ENCODE measurements at places on chromosomes 6 and 20.

- DNase-seq: no peak
Observed at GRCh38 chr6:52306972-52307870, 22.7 kb upstream of the MCM3 start.

- DNase-seq: no peak
Observed at GRCh38 chr6:24052590-24052961, 73.4 kb upstream of the NRSN1 start.

GRCh38 chr20:25726357-25726756, 29.7 kb upstream of the ZNF337 start:
- DNase-seq: no peak

GRCh38 chr6:138109042-138109997, 2.1 kb upstream of the PERP start:
- peak; percentile 70 for DNase-seq

DNA sequence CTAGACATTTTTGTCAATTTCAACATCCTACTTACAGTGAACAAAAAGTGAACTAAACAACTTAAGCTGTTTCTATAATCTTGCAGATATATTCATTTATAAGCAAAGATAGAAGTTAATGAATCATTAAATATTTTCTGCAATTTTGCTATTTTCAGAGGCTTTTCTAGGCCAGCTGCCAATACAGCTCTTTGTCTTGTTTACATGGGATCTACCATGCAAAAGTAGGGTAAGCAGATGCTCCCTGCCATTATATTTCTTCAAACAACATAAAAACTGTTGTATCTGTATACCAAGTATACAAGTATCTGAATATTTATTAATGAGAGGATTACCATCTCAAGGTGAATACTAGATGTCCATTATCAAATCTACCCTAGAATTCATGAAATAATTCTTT, 15.4 kb downstream of the PNISR start:
- no peak for DNase-seq

- no peak for DNase-seq
Observed at GRCh38 chr6:119653329-119653728, 303.8 kb upstream of the MAN1A1 start.

- DNase-seq: no peak
Observed at GRCh38 chr6:43914272-43915147, 144.5 kb downstream of the VEGFA start.

GRCh38 chr6:74574794-74575193, 631.1 kb downstream of the COL12A1 start:
- no peak for DNase-seq

DNA sequence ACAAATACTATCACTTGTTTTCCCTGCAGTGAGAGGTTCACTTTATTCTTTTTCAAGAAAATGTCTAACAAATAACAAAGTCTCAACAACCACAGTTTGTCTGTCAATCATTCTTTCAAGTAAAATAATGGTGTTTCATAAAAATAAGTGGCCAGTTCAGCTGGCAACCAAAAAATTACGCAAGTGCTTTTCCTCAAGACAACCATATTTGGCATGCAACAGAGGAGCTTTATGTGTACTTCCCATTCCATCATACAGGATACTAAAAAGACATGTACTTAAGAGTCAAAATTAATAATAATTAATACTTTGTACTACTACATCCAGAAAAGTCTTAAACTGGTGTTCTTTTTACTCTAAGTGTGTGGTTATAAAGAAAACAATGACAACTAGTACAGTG, 34.6 kb downstream of the ATG5 start:
- no peak for DNase-seq

DNA sequence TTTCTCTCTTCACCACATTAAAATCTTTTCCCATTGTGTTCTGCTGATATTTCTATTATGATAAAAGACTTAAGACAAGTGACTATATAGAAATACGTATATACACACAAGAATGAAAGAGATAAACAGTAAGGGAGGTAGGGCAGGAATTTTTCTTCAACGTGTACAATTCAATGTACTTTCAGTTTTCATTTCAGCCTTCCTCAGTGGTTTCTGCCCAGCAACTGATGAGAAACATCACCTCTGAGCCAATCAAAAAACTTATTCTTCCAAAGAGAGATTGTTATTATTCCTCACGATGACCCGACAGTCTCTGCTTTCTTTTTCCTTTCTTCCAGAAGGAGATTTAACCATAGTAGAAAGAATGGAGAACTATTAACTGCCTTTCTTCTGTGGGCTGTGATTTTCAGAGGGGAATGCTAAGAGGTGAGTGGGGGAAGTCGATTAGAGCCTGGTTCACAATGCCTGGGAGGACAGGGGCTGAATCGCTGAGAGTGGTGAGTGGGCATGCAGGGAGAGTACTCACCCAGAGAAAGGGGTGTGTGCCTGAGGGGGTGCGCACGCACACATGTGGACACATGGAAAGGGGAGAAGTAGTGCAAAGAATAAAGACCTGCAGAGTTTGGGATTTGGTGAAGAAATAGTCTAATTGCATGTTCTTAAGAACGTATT, at the start of gene BTN3A1:
Gene BTN3A1 (plus strand): TSS at position 289 of the 672 bp plus-strand sequence. CDS start 3,289 bp downstream, outside the sequence.
- DNase-seq: peak; percentile 25

DNA sequence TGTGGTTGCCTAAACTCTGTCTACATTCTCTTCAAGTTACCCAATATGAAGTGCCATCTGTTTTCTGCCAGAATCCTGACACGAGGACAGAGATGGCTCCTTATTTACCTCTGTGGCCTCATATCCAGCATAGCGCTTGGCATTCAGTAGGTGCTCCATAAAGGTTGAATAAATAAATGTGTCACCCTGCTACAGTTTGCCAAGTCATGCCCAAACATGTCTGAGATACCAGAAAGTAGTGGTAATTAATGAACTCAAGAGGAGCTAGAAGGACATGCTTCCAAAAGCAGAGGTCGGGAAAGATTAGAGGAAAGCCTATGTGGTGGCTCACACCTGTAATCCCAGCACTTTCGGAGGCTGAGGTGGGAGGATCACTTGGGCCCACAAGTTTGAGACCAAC, 30.9 kb upstream of the E2F3 start:
- DNase-seq: no peak

GRCh38 chr20:63432577-63433325, 39.7 kb downstream of the KCNQ2 start:
- DNase-seq: no peak

GRCh38 chr20:24676978-24677370, 207.5 kb downstream of the SYNDIG1 start:
- no peak for DNase-seq

GRCh38 chr6:88443554-88443953, 277.4 kb upstream of the CNR1 start:
- no peak for DNase-seq

DNA sequence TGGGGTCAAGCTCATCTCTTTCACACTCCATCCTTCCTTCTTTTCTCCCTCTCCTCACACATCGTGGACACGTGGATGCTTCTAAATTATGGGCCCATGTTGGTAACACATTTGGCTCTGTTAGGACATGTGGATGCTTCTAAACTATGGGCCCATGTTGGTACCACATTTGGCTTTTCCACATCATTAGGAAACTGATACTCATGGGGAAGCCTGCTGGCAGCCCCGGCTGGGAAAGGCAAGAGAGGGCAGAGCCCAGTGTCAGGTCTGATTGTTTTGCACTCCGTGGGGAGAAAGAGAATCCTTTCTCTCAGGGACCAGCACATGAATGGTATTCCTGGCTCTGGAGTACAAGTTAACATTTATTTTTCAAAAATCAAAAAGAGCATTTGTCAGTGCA, 4.0 kb upstream of the CST1 start:
- no peak for DNase-seq

DNA sequence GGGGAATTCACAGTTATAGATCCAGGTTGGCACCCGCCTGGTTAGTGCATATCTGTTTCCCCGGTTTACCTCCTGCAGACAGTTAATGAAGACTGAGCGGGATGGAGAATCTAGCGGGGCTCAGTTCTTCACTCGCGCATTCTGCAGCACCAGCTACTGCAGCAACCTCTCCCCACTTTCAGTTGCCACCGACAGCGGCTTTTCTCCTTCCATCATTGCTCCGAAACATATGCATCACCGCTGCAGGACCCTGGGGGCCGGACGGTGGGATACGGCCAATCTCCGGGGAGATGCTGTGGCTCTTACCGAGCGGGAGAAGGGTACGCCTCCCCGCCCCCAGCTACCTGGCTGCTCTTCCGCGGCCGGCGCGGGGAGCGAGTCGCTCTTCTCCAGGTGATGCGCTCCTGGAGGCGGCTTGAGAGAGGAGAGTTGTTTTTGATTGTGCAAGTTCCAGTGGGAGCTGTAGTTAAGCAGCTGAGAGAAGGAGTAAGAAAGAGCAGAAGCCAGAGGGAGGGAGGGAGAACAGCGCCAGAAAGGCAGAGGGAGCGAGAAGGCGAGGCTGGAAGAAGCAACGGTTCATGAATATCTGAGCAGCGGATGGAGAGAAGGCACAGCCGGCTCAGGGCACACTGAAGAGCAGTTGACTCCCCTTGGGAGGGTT, at the start of gene SGK1:
Gene SGK1 (minus strand): TSS at position 642 of the 661 bp plus-strand sequence. CDS start 652 bp downstream, outside the sequence.
- peak; percentile 0 for DNase-seq

DNA sequence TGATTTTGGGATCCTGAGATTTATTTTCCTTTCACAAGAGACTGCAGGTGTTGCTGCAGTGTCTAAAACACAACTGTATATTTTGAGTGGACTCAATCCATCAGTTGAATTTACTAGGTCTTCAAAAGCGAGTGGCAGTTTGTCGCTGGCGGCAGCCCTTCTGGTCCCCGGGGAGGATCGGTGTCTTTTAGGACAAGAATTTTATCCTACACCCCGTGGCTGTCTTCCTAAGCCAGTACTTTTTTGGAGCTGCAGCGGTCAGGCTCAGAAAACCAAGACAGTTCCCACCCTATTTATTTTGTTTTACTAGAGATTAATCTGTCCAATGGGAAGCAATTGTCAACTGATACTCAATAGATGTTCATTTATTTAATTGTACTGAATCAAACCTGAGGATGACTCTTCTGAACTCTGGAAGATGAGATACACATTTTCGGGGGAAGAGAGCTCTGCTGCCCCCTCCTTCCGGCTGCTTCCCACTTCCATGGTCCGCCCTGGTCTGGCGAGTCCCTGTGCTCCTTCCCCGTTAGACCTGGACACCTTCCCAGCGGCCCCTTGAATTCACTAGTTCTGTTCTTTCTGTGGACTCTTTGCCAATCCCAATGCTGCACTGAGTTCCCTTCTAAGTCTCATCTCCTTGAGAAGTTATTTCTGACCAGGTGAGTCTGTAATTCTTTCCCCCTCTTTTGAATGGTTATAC, 90.6 kb downstream of the ERMARD start:
- no peak for DNase-seq

GRCh38 chr6:113539623-113540022, 317.5 kb upstream of the MARCKS start:
- no peak for DNase-seq

DNA sequence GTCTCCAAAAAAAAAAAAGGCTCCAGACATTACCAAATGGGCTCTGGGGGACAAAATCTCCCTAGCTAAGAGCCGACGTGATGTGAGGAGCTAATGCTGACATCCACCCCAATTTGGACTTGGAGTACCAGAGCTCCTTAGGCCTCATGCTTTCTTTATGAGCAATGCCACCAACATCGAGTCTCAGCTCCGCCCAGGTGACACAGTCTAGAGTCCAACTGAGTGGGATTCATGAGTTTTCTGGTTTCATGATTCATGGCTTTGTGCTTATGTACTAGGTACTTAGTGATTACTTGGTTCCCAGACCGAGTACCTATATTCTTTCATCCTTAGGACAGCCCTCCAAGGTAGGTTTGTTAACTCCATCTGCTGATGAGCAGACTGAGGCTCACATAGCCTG, 4.4 kb downstream of the ANKRD60 start:
- no peak for DNase-seq

- DNase-seq: no peak
Observed at GRCh38 chr6:67190733-67191132, 1444.3 kb upstream of the ADGRB3 start.

DNA sequence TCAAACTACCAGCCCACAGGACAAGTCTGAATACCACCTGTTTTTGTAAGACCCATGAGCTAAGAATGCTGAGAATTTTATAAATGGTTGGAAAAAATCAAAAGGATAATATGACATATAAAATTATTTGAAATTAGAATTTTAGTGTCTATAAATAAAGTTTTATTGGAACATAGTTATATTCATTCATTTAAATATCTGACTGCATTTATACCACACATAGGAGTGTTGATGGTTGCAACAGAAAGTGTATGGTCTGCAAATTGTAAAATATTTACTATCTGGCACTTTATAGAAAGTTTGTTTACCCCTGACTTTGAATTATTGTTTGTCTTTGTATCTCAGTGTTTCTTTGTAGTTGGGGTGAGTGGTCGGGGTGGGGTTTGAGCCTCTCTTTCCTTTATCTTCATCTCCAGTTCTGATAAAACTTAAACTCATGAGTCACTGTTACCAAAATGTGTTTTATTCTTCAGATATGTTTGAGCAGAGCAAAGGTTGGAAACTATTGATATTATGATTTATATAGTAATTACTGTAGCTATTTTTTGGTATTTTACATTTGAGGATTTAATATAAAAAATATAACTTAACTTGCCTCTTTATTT, 55.5 kb downstream of the CD2AP start:
- DNase-seq: no peak

GRCh38 chr6:114096561-114097172, 125.7 kb upstream of the HDAC2 start:
- DNase-seq: no peak
